ENCODE measurements at places on chromosomes 4 and X. TPM values are rescaled to one million over a fixed set of nuclear protein-coding genes. Genes with fewer than 3 reads are reported as not detected.

DNA sequence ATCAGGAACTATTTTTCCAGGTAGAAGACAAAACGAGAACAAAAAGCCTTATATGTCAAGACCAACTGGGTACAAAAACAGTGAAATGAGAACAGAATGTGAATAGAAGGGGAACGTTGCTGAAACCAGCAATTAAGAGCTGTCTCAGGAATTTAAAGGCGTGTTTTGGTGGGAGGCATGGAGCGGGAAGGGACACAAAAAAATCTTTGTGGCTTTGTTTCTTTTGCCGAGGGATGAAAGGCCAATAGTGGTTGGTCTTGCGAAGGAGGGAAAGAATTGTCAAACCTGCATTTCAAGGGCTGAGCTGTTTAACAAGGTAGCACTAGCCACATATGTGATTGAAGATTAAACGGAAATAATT is 103.8 kb downstream of the USP46 start:
- no peak for DNase-seq

The COL4A5 gene
- 4.6 TPM for total RNA-seq

DNA sequence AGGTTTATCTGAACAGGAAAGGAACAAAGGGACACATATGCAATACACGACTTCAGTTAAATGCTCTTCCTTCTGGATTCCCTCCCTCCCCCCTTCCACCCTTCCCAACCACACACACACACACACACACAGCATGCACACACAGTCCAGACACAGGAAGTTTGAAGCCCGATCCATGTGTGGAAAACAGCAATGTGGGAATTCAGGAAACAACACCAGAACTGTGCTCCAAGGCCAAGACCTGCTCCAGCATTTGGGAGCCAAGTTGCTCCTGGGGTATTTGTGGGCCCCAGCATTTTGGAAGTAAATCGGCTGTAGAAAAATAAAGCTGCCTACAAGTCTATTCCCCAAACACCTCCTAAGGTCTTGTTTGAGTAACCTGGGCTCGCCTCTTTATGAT is 5.6 kb upstream of the AMOT start:
- DNase-seq, result no peak

The AFM gene
- total RNA-seq, result 0.10 TPM

The TRO gene
- total RNA-seq, result 9.9 TPM

GRCh38 chrX:38313190-38313589 is 14.1 kb downstream of the RPGR start:
- peak; percentile 46 for DNase-seq

DNA sequence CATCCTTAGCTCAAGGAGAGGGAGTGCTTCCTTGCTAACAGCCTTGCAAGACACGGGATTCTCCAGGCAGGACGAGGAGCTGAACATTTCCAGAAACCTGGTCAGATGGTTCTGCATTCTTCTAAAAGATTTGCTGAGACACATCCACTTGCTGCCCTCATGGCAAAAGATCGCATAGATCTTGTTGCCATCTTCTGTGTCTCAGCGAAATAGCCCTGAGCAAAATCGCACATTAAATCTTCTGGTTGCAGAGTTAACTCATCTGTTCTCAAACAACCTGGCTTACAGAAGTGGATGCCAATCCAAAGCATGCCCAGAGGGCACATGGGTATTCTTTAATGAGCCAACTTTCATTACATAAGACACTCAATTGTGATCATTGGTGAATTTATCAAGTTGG is 167.5 kb downstream of the PRKX start:
- DNase-seq, result peak; percentile 74

Data from RPMI7951 (cell line).